ENCODE measurements at places on chromosomes 6 and 20.

DNA sequence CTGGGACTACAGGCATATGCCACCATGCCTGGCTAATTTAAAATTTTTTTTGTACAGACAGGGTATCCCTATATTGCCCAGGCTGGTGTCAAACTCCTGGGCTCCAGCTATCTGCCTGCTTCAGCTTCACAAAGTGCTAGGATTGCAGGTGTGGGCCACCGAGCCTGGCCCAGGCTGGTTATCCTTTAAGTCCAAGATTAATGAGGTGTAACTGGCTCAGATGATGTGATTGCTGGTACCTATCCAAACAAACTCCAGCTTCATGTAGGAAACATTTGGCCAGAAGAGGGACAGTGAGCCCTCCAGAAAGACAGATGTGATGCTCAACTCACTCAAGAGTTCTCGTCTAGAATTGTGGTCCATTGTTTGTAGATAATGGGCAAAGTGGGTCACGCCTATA, 9.2 kb upstream of the ZNF318 start:
- no peak for DNase-seq

- no peak for DNase-seq
Measured at GRCh38 chr6:34152806-34153520, 7.1 kb upstream of the GRM4 start.

DNA sequence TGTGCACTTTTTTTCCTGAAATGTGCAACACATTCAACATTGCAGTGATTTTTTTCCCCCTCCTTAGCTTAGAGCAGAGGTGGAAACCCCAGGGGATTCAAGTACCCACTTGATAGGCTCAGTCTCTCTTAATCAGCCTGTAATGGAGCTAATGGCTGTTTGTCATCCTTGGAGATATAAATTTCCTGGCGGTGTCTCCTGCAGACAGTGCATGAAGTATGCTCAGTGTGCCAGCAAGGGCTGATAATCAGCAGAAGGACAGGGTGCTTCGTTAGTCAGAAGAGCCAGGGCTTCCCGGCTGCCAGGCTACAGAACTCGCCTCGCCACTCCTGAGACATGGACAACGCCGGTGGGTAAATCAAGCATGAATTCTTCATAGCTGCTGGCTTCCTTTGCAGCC, 69.8 kb upstream of the PHACTR2 start:
- no peak for DNase-seq

DNA sequence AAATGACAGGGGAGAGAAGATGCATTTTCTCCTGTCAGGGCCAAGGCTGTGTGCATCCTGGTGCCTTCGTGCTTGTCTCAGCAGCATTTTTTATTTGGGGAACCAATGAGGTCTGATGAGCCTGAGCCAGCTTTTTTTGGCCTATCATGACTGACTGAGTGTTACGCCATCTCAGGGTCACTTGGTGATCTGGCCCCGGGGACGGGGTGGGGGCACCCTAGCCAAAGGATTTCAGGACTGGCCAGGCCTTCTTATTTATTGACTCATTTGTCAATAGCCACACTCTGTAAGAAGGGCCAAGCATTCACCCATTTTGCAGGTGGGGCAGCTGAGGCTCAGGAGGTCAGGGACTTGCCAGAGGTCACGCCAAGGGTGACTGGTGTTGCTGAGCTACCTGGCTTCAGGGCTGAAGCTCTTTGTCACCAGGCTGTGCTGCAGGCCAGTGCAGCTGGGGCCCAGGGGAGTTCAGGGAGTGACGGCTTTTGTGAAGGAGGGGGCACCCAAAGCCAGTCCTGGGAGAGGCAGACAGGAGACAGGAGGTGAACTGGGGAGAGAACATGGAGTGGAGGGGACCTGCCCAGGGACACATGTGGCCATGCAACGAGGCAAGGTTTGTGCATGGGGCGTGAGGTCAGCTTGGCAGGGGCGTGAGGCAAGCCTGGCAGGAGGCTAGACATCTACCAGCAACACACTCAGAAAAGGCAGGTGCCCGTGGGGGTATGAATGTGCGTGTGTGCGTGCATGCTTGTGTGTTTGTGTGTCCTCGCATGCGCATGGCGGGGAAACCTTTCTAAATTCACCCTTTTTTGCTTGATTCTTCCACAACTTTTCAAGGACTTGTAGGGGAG, 31.1 kb downstream of the VSTM2L start:
- no peak for DNase-seq

DNA sequence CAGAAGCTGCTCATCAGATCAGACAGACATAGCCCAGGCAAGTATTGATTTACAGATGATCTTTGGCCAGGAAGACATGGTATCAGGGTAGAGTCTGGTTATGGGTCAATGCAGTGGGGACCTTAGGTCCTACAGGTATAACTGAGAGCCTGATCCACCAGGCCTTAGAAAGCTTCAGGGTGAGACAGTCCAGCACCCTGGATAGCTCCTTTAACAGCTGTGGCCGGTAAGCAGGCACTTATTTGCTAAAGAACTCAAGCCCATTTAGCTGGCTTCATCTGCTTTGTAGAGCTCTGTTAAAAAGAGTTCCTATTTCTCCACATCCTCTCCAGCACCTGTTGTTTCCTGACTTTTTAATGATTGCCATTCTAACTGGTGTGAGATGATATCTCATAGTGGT, 39.6 kb downstream of the ESR1 start:
- DNase-seq = no peak

GRCh38 chr6:164290101-164290500, 875.6 kb downstream of the QKI start:
- DNase-seq = no peak

GRCh38 chr20:51128198-51128597, 105.3 kb upstream of the KCNG1 start:
- no peak for DNase-seq

GRCh38 chr6:15673666-15674065, 10.8 kb upstream of the DTNBP1 start:
- no peak for DNase-seq

DNA sequence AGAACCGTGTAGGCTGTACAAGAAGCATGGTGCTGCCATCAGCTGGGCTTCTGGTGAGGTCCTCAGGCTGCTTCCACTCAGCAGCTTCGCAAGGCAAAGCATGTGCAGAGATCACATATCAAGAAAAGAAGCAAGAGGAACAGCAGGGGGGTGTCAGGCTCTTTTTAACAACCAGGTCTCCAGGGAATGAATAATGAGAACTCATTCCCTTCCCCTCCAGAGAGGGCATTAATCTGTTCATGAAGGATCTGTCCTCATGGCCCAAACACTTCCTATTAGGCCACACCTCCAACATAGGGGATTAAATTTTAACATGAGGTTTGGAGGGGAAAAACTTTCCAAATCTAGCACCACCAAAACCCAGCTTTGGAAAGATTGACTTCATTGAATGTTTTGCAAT, 20.0 kb downstream of the GINM1 start:
- DNase-seq = no peak

GRCh38 chr6:64294034-64294433, 658.4 kb downstream of the PHF3 start:
- no peak for DNase-seq

DNA sequence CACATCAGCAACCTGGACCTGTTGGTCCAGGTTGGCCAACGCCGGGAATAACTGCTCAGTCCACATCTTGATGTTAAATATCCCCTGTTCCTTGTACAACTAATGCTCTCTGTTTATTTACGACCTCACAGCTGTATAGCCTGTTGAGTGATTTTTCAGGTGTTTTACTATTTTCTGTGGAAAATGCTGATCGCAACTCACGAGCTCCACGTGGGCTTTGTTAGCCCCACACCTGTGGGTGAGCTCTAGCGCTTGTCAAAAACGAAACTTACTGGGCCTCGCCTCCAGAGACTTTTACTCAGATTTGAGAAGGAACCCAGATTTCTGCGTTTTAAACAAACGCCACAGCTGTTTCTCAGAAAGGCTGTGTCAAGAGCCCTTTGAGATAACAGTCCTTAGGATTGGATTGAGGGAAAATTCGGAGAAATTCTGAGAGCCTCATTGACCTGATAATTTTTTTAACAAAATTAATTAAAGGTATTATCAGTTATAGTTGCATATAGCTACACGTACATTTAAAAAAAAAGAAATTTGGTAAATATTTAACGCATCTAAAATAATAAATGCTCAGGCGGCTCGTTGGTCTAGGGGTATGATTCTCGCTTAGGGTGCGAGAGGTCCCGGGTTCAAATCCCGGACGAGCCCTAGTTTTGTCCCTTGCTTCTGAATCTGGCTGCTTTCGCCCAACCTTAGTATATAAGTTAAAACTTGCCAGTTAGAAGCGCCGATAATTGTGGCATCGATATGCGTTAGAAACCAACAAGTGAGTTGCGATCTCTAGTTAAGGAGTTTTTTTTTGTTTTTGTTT, 16.7 kb downstream of the HMGN4 start:
- peak; percentile 22 for DNase-seq

- no peak for DNase-seq
Measured at GRCh38 chr20:3876676-3877075, 12.5 kb upstream of the PANK2 start.

- DNase-seq = no peak
Measured at GRCh38 chr6:4294636-4295035, 159.3 kb upstream of the ECI2 start.

DNA sequence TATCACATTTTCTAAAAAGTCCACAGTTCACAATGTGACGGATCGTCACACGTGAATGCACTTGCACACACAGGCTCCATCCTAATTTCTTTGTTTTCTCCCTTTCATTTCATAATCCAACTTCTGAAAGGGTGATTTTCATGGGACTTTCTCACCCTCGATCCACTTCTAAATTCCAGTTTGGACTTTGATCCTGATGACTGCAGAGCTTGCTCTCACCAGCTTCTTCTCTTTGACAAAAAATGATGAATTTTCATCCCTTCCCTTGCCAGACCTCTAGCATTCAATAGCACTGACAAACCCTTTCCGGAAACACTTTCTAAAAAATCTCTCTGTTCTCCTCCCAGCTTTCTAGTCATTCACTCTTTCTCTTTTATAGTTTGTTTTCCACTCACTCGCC, 341.2 kb downstream of the SYNE1 start:
- no peak for DNase-seq

DNA sequence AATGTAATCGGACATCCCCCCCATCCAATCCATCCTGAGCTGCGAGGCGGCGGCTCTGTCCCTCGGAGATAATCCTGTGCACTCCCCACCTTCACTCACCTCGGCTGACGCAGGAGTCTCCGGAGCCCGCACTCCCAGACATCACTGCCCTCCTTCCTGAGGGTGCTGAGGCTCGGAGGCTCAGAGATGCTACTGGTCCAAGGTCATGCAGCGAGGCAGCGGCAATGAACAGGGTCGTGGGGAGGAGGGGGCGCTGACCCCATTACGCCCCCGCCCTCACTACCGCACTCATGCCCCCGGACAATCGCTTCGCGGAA, 485 bp downstream of the ADISSP start:
- DNase-seq = no peak

GRCh38 chr6:17585766-17586490, 14.2 kb upstream of the FAM8A1 start:
- DNase-seq = peak; percentile 12
